AG04450 (cell line): ENCODE measurements at places on chromosomes 16 and 17. TPM values are rescaled to one million over a fixed set of nuclear protein-coding genes. Genes with fewer than 3 reads are reported as not detected.

Gene TEKT1
- not detected in 2 replicates for polyA plus RNA-seq

Gene RNF157
- polyA plus RNA-seq, result 1.6 and 1.8 TPM in 2 replicates

DNA sequence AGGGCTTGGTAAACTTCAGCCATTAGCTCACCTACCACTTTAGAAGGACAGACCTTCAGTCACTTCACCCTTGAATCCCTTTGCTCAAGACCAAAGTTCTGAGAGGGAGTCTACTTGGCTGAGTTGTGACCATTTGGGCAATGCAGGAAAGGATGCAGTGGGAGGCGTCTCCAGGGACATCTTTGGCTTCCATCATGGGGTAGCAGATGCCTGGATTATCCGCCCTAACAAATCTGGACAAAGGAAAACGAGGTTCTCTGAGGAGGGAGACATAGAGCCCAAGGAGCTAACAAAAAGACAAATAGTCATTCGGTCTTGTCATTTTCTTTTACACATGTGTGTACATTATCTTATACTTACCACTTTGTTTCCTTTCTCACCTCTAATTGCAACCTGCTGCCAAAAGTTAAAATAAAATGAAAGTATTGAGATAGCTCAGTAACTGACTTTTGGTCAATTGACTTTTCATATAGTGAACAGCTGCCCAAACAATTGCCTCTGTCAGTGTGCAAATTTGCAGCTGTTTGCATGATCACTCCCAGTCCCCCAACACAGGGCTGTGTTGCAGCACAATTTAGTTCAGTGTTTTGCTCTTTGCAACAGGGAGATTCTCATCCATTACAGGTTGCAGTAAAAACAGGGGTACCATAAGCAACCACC lies 108.9 kb upstream of the EEF2KMT start:
- no peak for DNase-seq

GRCh38 chr17:34386343-34386696 lies 23.3 kb upstream of the CCL1 start:
- DNase-seq, result no peak

- no peak for DNase-seq
These were observed 378.9 kb upstream of the CA10 start for GRCh38 chr17:52537421-52537820.

- DNase-seq, result no peak
These were observed 524 bp downstream of the STRADA start for GRCh38 chr17:63741143-63741407.
